ENCODE measurements at places on chromosomes 11 and 22. TPM values are rescaled to one million over a fixed set of nuclear protein-coding genes. Genes with fewer than 3 reads are reported as not detected.

GRCh38 chr11:75230621-75231020 lies 10.0 kb upstream of the TPBGL start:
- H3K27me3 ChIP-seq: no peaks in the 10 kb centered on the region
- no peaks in the 10 kb centered on the region for H3K36me3 ChIP-seq
- H3K27ac ChIP-seq: no peak overlapping the region
- H3K4me1 ChIP-seq: no peaks in the 10 kb centered on the region

DNA sequence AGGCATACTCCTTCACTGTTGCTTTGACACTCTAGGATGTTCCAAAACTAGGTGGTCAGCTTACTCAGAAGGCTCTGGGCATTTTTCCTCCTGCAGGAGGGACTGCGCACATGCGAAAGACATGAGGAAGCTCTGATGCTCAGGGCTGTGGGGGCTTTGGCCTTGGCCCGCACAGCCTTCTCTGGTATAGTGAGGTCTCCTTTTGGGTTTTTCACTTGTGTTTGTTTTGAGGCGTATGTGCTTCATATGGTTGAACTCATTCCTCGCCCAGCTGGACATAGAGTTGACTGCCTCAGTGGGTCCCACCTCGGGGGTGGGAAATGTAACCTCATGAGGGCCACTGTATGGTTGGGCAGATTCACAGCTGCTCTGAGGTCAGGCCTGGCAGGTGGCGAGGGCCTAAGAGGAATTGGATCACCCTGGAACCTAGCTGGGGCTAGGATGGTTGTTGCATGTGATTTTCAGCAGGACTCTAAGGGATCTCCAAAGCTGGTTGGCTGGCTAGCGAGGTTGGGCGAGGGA lies 63.7 kb downstream of the PTPRJ start:
- DNase-seq: no peak
- H3K27ac ChIP-seq: no peak overlapping the region
- H3K36me3 ChIP-seq: no peaks in the 10 kb centered on the region
- H3K27me3 ChIP-seq: no peaks in the 10 kb centered on the region

GRCh38 chr11:76268498-76268897 lies 62.2 kb upstream of the WNT11 start:
- no peak overlapping the region for H3K4me3 ChIP-seq
- no peaks in the 10 kb centered on the region for H3K36me3 ChIP-seq
- no peak overlapping the region for H3K27ac ChIP-seq
- H3K4me1 ChIP-seq: peaks cover 8% of the 10 kb centered on the region
- H3K27me3 ChIP-seq: no peaks in the 10 kb centered on the region

DNA sequence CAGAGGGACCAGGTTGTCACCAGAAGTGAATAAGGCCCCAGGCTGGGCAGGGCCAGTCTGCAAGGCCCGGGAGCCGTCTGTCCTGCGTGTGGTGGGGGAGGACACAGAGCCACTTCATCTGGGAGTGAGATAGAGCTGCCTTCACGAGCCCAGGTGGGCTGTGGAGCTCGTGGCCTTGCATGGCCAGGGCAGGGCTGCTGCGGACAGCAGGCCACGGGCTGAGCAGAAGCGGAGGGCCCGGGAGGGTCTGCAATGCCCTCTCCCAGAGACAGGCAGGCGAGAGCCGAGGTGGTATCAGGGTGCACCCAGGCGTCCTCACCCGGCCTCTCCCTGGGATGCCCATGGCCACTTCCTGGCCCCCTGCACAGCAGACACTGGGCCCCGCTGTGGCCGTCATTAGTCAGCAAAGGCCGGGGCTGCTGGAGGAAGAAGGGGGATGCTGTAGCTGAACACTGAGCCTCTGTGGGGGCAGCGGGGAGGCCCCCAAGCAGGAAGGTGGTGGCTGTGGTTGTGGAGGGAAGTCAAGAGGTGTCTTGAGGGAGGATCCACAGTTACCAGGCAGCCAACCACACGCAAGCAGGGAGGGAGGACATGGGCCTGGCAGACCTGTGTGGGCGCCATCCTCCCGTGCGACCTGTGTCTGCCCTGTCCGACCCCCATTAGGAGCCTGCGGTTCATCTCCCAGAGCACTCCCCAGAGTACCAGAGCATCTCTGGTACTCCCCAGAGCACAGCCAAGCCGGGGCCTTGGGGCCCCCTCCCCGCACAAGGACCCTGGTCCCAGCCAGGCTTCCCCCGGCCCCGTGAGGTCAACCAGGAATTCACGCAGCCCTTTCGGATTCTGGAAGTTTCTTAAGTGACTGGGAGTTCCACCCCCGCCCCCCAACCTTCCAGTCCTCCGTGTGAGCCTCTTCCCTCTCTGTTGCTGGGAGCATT lies 1109.5 kb downstream of the BRD1 start:
- no peaks in the 10 kb centered on the region for H3K36me3 ChIP-seq
- H3K4me3 ChIP-seq: no peak overlapping the region
- peaks cover 41% of the 10 kb centered on the region for H3K27me3 ChIP-seq
- no peaks in the 10 kb centered on the region for H3K4me1 ChIP-seq
- H3K27ac ChIP-seq: no peak overlapping the region
- no peak for DNase-seq

DNA sequence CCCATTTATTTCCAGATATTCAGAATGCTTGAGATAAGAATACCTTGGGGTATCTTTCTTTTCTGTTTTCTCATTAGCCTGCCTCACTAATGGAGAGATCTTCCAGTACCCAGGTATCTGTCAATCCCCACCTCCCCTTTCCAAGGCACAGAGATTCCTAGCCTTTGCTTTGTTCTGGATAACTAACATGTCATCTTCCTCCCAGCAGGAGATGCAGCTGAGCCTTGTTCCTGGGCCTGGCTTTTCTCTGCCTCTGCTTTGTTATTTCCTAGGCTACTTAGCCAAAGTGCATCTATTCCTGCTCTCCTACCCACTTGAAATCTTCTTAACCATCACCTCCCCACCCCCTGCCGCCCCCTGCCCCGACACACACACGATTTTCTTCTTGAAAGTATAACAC lies 297.1 kb downstream of the NELL1 start:
- no peak overlapping the region for H3K27ac ChIP-seq
- no peak overlapping the region for H3K4me3 ChIP-seq
- no peaks in the 10 kb centered on the region for H3K4me1 ChIP-seq
- no peak for DNase-seq
- H3K36me3 ChIP-seq: no peaks in the 10 kb centered on the region

Gene NEFH
- total RNA-seq: not detected

GRCh38 chr11:130247319-130247718 lies 67.4 kb downstream of the ZBTB44 start:
- H3K4me3 ChIP-seq: no peak overlapping the region
- H3K27ac ChIP-seq: no peak overlapping the region
- peaks cover 29% of the 10 kb centered on the region for H3K4me1 ChIP-seq
- no peaks in the 10 kb centered on the region for H3K36me3 ChIP-seq
- H3K27me3 ChIP-seq: no peaks in the 10 kb centered on the region
- no peak for DNase-seq

- H3K27me3 ChIP-seq: no peaks in the 10 kb centered on the region
- no peak overlapping the region for H3K4me3 ChIP-seq
- H3K27ac ChIP-seq: no peak overlapping the region
- DNase-seq: no peak
- H3K4me1 ChIP-seq: peaks cover 12% of the 10 kb centered on the region
Observed at GRCh38 chr11:35786188-35786587, 123.6 kb downstream of the TRIM44 start.

- peaks cover 6% of the 10 kb centered on the region for H3K4me1 ChIP-seq
- no peak overlapping the region for H3K4me3 ChIP-seq
- no peak overlapping the region for H3K27ac ChIP-seq
Observed at GRCh38 chr22:50357756-50358155, 14.6 kb downstream of the PPP6R2 start.

GRCh38 chr11:96200243-96200642 lies 142.8 kb downstream of the MAML2 start:
- DNase-seq: no peak
- no peaks in the 10 kb centered on the region for H3K4me1 ChIP-seq
- no peaks in the 10 kb centered on the region for H3K36me3 ChIP-seq
- H3K27me3 ChIP-seq: no peaks in the 10 kb centered on the region
- no peak overlapping the region for H3K4me3 ChIP-seq

Gene TMEM132A
- 52.7 TPM for total RNA-seq

Gene MB
- not detected for total RNA-seq

- no peaks in the 10 kb centered on the region for H3K27me3 ChIP-seq
- H3K4me3 ChIP-seq: no peak overlapping the region
- DNase-seq: no peak
- H3K27ac ChIP-seq: peak overlapping the region; percentile 9
- no peaks in the 10 kb centered on the region for H3K4me1 ChIP-seq
- no peaks in the 10 kb centered on the region for H3K36me3 ChIP-seq
Observed at GRCh38 chr11:126280595-126280994, 2.3 kb upstream of the TIRAP start.

GRCh38 chr11:43404836-43405479 lies 46.2 kb downstream of the TTC17 start:
- DNase-seq: no peak
- peaks cover 21% of the 10 kb centered on the region for H3K4me1 ChIP-seq
- H3K4me3 ChIP-seq: no peak overlapping the region
- H3K27ac ChIP-seq: peak overlapping the region; percentile 52
- H3K36me3 ChIP-seq: peaks cover 7% of the 10 kb centered on the region
- H3K27me3 ChIP-seq: no peaks in the 10 kb centered on the region

DNA sequence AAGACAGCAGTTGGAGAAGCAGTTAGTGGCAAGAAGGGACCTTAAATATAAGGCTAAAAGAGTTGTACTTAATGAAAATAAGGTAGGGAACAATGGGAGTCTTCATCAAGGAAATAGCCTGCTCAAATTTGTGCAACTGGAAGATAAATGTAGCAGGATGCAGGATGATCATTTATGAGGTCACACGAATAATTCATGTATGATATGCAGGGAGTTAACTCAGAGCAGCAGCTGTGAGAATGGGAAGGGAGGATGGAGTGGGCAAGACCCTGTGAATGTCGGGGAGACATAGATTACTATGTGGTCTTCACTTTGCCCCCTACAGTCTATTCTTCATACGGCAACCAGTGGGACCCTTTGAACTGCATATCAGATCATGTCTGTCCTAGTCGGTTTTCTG lies 25.2 kb upstream of the BMAL1 start:
- no peak overlapping the region for H3K4me3 ChIP-seq
- no peak for DNase-seq
- no peaks in the 10 kb centered on the region for H3K27me3 ChIP-seq
- no peaks in the 10 kb centered on the region for H3K36me3 ChIP-seq

DNA sequence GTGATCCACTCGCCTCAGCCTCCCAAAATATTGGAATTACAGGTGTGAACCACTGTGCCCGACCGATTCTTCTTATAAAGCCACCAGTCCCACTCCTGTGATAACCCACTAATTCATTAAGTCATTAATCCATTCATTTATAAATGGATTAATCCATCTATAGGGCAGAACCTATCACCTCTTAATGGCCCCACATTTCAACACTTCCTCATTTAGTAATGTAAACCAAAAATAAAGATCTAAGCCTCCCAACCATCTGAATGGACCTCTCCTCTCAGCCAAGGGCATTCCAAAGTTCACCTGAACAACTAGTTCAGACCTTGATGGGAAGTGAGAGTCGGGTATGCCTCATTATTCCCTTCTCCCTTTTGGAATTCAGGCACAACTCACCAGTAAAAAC lies 9.9 kb upstream of the MRPL11 start:
- no peak overlapping the region for H3K4me3 ChIP-seq
- H3K27me3 ChIP-seq: no peaks in the 10 kb centered on the region
- H3K36me3 ChIP-seq: no peaks in the 10 kb centered on the region
- H3K4me1 ChIP-seq: no peaks in the 10 kb centered on the region

Gene BATF2
- total RNA-seq: 0.76 TPM

Gene SYT9
- total RNA-seq: 0.19 TPM

DNA sequence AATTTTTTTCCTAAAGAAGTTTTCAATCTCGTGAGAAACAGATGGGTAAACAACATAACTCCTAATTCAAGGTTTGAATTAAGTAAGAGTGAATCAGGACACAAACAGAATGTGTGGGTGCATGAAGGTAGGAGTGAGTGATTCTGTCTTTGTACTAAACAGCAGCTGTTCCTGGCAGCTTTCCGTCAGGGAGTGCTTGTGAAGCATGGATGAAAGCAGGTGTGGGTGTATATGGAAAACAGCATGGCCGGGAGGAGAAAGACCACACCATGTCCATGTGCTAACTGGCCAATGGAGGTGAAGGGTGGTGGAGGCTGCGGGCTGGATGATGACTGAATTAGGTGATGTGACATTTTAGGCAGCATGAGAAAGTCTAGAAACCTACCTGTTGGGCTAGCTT lies 49.6 kb downstream of the BARX2 start:
- H3K27me3 ChIP-seq: no peaks in the 10 kb centered on the region
- H3K27ac ChIP-seq: no peak overlapping the region
- peaks cover 4% of the 10 kb centered on the region for H3K4me1 ChIP-seq
- no peak for DNase-seq
- no peak overlapping the region for H3K4me3 ChIP-seq

DNA sequence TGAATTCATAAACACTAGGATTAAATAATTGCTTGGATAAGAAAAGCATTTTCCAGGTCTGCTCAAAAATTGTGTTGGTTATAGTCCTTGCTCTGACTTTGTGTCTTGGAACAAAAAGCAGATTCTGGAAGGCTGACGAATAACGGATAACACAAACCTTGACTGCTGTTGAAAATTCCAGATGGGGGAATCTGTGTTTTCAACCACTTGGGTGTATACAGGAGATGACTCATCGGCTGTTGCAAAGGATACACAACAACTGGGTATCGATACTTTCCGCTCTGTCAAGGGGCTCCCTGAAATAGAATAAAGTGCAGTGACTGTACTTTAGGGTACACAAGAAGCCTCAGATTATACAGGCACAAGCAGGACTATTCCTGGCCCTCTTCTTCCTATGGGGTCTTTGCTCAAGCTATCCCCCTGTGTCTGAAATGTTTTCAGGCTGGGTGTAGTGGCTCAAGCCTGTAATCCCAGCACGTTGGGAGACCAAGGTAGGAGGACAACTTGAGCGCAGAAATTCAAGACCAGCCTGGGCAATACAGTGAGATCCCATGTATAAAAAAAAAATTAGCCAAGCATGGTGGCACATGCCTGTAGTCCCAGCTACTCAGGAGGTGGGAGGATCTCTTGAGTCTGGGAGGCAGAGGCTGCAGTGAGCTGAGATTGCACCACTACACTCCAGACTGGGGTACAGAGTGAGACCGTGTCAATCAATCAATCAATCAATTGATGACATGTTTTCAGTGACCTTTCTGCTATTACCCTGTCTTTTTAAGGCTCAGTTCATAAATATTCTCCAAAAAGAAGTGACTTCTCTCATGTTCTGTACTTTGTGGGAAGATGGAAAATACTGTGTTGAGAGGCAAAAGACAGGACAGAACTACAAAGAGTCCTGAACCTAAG lies 48.6 kb upstream of the UCP3 start:
- no peaks in the 10 kb centered on the region for H3K4me1 ChIP-seq
- no peak overlapping the region for H3K4me3 ChIP-seq
- H3K27me3 ChIP-seq: no peaks in the 10 kb centered on the region
- no peak overlapping the region for H3K27ac ChIP-seq
- no peak for DNase-seq
- no peaks in the 10 kb centered on the region for H3K36me3 ChIP-seq
